Osteoblast (primary cell): ENCODE measurements at places on chromosomes 1 and 21. TPM values are rescaled to one million over a fixed set of nuclear protein-coding genes. Genes with fewer than 3 reads are reported as not detected.

Gene TRIM17
- total RNA-seq = under 0.01 TPM in 1 of 2 replicates, not detected in the other

Gene OR2M3
- not detected in 2 replicates for total RNA-seq

Gene IL20
- total RNA-seq = not detected in 2 replicates

Gene VTCN1
- not detected in 2 replicates for total RNA-seq

Gene FNDC5
- total RNA-seq = 0.36 TPM in 1 of 2 replicates, not detected in the other

Gene WNT3A
- total RNA-seq = not detected in 2 replicates
